ENCODE measurements at places on chromosomes 16 and 17. TPM values are rescaled to one million over a fixed set of nuclear protein-coding genes. Genes with fewer than 3 reads are reported as not detected.

- DNase-seq, result no peak
Measured at GRCh38 chr17:71964559-71964958, 156.3 kb upstream of the SOX9 start.

- no peak for DNase-seq
Measured at GRCh38 chr17:20228410-20228809, 219.3 kb downstream of the SPECC1 start.

DNA sequence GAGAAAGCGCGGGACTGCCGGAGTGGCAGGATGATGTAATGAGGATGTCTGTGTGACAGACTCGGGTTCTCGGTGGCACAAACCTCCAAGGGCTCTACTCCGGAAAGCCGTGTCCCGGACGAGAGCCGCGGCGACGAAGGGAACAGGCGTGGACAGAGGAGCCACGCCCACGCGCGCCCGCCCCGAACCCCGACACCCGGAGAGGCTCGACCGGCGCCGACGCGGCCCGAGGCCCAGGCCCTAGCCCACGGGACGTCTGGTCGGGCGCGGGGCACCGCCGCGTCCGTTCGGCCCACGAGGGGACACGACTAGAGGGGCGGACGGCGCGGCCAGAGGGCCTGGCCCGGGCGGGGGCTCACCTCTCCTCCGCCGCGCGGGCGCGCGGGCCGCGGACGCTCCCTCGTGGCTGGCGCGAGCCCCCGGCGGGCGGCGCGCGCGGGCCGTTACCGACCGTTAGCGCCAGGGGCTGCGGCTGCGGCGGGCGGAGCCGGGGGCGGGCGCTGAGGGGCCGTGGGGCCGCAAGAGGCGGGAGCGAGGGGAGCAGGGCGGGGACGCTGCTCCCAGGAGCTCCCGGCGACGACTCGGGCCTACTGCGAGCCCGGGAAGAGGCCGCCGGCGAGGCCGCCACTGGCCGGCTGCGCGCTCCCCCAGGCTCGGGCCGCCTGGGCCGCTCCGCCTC lies 2.1 kb upstream of the IRX5 start:
- DNase-seq, result no peak

DNA sequence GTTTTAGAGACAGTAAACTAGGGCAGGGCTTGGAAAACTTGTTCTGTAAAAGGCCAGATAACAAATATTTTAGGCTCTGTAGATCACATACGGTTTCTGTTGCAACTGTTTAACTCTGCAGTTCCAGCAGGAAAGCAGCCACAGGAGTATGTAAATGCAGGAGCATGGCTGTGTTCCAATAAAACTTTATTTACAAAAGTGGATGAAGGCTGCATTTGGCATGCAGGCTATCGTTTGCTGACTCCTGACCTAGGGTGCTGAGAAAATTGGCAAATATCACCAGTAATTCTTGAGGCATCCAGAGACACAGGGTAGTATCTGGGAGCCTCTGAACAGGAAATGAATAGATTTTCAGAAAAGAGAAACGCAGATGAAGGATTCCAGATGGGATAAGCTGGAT lies 274.0 kb downstream of the MAF start:
- DNase-seq, result no peak

DNA sequence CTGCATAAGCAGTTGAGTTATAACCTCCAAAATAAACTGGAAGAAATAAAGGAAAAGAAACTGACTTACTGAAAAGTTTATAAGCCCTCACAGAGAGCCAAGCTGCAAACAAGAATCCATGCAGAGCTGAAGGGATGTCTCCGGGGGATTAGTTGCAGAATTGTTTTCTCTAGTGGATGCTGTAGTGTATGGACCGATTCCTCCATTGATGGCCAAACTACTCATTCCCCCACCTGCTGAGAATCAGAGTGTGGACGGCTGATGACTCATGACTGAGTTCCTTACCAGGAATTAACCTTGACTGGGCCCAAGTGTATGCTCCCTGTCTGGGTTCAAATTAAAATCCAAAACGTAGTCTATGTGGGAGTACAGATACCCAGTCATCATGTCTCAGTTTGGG lies 93.9 kb upstream of the CDH8 start:
- DNase-seq, result no peak

DNA sequence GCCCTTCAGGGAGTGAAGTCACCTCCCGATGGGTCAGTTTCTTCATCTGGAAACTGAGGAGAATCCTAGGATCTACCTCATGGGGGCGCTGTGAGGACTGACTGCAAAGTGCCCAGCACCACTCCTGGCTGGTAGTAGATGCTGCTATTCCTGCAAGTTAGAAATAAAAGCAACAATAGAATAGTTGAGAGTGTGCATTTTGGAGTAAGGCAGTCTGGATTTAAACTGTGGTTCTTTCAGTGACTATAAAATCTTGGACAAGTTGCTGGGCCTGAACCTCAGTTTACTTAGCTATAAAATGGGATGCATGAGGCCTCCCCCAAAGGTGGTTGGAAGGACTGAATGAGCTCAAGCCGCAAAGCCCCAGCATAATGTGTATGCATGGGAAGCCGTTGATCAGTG lies 70.6 kb downstream of the CYB5B start:
- DNase-seq, result peak; percentile 10

DNA sequence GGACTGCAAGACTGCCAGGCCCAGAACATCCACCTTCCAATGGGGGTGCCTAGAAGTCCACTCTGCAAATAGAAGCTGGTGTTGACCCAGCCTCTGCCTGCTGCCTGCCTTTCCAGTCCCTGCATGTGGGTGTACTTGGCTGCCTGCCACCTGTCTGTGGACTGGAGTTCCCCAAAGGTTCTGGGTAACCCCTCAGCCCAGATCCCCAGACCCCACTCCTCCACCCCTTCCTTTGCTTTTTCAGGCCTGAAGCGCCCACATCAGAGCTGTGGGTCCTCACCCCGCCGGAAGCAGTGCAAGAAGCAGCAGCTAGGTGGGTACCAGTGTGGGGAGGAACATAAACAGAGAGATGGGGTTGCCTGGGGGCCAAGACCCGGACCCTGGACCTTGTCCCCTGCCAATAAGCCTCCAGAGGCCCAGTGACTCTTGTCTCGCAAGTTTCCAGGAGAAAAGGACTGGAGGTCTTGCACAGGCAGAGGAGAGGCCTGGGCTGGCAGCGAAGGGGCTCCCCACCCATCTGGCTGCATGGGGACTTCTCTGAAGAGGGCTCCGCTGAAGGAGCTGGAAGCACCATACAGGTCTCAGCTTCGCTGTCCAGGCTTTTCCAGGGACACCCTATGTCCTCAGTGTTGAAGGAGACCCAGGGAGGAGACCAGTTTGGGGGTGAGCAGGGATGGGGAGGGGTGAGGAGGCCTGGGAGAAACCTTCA lies 34.3 kb downstream of the NLRC5 start:
- peak; percentile 60 for DNase-seq

Gene SLC16A13
- total RNA-seq, result 14.3 TPM

Gene ATP2A1
- total RNA-seq, result 2.6 TPM

Gene ZNF688
- total RNA-seq, result 7.4 TPM

Gene NTHL1
- 52.7 TPM for total RNA-seq

All from activated T-helper 1 cell treated with anti-CD3 and anti-CD28 coated beads, Interleukin-12 subunit alpha, Interleukin-12 subunit beta, Interleukin-2, Interleukin-4 antibody, amounts not matched to agents 30 ng/mL and 10 ng/mL and 1 ng/mL, durations not matched to agents 14 hours and 24 hours and 36 hours (primary cell).